ELR (cell line): ENCODE measurements at places on chromosomes 5 and 9.

DNA sequence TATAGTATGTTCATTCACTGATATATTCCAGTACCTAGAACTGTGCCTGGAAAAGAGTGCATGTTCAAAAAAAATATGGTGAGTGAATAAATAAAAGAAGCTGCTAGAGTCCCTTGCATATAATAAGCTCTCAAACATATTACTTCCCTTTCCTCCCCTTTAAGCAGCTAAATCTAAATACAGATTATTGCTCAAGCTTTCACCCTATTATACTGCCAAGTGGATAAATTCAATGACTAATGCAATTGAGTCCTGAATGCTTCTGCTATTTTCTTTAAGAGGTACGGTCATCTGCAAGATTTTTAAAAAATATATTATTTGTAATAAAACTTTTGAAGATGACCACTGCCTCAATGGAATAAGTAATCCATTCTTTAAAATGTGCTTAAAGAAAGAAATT is 248.4 kb downstream of the PLK2 start:
- no peak for DNase-seq

DNA sequence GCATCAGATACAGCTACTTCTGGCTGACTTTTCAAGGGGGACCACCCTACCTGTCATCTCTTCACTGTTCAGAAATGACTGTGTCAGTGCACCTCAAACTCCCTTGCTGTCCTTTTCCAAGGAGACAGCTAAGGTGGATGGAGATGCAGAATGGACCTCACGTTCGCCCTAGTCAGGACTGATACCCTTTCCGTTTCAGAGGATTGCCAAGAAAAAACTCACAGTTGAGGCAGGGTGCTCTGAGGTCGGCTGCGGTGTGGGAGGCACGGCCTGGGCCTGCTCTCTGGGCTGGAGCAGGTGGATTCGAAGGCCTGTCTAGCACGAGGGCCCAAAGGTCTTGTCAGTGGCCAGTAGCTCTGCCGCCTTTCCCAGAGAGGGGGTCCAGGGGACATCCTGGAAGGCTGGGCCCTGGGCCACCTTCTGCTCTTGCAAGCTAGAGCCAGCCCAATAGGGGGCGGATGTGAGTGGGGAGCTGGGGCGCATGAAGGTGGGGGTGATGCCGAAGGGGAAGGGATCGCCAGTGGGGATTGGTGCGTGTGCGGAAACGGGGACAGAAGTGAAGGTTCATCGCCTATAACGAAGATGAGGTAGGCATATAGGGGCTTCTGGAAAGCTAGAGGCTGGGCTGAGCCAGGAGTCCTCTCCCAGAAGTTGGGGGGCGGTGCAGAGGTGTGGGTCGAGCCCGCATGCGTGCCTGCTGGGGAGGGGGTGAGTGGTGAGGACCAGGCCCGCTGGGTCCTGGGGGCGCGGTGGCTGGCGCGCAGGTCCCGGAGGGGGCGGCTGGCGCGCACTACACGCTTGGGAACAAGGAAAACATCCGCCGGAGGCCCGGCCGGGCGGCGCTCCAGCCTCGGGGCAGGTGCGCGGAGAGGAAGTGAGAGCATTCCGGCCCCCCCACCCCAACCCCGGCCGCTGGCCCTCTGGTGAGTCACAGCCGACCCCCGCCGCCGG is 2.5 kb upstream of the MSMP start:
- peak; percentile 71 for DNase-seq

DNA sequence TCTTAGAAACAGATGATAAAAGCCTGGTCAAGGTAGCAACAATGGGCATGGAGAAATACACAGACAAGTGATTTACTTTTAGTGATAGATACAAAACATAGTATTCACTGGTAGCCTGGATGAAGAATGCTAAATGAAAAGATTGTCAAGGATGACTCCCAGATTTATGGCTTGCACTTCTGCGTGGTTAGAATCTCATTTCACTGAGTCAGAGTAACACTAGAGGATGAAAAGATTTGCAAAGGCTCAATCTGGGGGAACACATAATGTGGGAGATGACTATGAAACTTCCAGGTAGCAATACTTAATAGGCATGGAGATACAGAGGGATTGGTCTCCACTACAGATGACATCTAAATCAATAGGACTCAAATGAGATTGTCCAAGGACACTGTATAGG is 38.4 kb downstream of the AGTPBP1 start:
- peak; percentile 26 for DNase-seq

DNA sequence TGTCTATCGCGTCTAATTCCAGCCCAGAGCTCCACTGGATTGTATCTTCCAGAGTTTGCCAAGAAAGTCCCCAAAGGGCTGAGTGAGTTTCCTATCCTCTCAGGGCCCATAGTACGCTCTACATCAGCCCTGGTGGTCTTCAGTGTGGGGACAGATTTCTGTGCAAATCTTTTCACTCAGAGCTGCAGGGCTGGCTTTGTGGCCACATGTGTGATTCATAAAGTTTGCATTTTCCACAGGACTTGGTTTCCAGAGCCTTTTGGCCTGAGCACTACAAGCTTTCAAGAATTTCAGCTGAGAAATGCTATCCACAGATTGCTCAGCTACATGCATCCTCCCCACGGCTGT is 76.7 kb upstream of the CXCL14 start:
- DNase-seq: no peak

DNA sequence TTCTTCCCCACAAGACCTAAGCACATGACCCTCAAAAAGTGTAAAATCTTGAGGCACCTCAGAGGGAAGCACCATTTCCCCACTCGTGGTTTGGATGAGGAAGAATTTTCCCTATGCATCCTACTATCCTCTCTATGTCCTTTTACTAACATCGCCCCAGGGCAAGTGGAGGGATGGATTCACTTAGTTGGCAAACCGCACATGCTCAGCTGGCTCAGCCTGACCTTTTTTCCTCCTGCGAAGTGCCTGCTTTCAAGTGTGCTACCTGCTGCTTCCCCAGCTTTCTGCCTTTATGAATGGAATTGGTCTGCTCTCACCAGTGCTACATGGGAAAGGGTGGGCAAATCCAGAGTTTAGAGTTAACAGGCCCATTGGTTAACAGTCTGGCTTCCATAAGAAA is 56.6 kb upstream of the IFNK start:
- DNase-seq: peak; percentile 20

DNA sequence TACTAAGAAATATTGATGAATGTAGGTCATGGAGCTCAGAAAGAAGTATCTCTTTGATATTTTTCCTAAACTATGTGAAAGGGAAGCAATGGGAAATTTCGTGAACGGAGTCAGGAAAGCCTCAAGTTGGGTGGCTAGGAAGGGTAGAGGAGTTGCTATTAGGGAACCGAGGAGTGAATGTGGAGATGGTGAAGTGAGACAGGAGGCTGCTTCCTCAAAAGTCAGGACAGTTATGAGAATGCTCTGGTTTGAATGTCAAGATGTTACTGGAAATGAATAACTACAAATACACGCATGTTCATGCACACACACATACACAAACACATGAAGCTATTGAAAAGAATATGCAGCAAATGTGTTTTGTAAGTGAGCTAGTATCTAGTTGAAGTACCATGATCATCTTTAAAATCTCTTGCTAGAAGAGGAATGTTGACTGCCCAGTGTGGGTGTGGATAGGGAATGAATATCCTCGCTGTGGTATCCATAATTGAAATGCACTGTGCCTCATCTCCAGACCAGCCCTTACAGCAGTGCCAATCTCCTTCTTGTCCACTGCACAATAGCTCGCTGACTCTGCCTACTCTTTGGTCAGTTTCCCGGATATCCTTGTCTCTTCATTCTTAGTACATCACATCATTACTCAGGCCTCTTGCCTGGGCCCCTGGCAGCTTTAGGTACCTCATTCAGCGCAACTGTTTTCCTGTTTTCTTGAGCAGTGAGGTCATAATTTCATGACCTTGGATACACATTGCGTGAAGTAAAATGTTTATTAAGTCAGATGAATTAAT is 21.9 kb upstream of the PDCD1LG2 start:
- no peak for DNase-seq

DNA sequence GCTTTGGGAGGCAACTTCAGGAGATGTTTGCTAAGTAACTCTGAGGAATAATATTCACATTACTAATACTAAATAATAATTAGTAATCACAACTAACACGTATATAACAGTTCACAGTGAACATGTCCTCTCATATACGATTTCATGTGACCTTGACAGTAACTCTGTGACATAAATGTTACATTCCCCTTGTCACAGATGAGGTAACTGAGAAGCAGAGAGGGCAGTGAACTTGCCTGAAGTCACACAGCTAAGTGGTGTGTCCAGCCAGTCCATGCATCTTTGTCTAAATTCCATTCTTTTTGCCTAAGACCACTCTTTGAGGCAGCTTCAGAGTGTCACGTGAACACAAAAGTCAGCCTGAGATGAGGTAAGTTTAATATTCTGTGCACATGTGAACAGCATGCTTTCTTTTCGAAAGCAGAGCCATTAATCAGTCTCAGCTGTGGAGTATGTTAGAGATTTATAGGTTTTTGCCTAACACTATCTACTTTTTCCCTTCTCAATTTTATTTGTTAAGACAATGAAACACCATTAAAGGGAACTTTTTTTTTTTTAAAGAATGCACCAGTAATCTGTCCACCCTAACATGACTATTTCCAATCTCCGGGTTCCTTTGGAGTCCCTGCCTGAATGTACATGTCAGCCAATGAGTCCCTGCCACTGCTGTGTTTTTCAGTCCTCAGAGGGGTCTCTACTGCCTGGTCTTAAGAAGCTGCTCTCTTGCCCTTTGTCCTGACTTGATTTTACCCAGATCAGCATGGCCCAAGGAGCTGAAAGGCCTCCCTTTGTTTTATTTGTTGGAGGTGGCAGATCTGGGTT is 43.5 kb downstream of the SH3PXD2B start:
- no peak for DNase-seq

DNA sequence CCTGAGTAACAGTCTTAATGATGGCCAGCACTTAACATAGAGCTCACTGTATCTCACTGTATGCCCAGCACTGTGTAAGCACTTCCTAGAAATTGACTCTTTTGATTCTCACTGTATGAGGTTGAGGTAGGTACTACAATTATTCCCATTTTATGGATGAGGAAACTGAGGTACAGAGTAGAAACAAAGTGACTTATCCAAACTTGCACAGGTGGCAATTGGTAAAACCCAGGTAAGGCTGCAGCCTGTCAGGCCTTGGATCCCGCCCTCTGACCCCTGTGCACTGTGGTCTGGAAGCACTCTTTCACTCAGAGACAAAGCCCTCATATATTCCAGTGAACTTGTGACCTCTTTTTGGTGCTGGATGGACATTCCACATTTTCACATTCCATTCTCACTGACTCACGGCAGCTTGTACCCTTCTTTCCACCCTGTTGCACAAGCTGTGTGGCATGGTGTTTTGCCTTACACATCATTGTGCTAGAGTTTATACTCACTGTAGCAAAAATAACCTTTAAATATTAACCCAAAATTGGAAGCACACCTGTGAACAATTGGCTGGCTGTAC is 21.7 kb downstream of the ANKRD55 start:
- peak; percentile 93 for DNase-seq

DNA sequence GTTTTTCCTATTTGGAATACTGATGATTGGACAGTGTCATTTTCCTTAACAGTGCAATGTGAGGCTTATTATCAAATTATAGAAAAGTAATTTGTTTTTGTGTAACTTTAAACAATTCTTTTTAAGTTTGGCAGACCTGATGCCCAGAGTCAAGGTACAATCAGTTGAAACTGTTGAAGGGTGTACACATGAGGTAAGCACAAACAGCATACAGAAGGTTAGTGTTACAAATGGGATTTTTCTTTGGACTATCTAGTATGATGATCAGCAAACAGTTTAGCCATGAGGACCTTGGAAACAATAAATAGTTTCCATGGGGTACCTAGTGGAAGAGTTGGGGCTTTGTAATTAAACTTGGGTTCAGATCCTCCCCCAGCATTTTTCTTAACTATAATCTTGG is 16.2 kb downstream of the MTREX start:
- no peak for DNase-seq
